ENCODE measurements at places on chromosomes 12 and 14. TPM values are rescaled to one million over a fixed set of nuclear protein-coding genes. Genes with fewer than 3 reads are reported as not detected.
A peak's percentile ranks its signal among the peaks of the same experiment; 100 is the strongest.

DNA sequence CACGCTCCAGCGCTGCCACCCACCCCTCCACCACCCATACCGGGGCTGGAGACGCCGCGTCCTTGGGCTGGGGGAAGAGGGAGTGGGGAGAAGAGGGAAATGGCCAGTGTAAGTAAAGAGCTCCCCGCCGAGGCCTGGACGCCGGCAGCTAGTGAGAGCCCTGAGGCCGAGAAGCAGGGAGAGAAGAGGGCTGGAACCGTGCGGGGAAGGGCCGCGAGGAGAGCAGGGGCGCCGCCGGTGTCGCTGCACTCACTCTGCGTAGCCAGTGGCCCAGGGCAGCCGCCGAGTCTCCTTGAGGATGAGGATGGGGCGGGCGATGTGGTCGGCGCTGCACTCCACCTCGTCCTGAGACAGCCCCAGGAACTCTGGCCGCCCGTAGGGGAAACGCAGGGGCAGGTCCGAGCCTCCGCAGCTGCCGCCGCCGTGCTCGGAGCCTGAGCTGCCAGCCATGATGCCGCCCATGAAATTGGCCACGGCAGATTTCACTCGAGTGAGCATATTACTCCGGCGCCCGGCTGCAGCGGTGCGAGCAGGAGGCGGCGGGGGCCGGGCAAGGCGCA lies 631 bp downstream of the PPM1H start:
- DNase-seq, result peak; percentile 29

Gene AMHR2
- total RNA-seq, result not detected

GRCh38 chr12:115920395-115921183 lies 356.9 kb downstream of the MED13L start:
- no peak for DNase-seq

GRCh38 chr12:25960961-25961360 lies 2.5 kb downstream of the RASSF8 start:
- no peak for DNase-seq

- no peak for DNase-seq
These were observed 5.0 kb downstream of the HDAC7 start for GRCh38 chr12:47814539-47815170.

Measured in LHCN-M2 (cell line).